ENCODE measurements at places on chromosomes 5 and 9.

- DNase-seq = no peak
Observed at GRCh38 chr9:2418619-2419018, 203.0 kb upstream of the VLDLR start.

GRCh38 chr9:72539824-72540347 is 18.5 kb downstream of the TMC1 start:
- DNase-seq = no peak

- DNase-seq = peak; percentile 70
Observed at GRCh38 chr5:60945813-60946187, 795 bp downstream of the NDUFAF2 start.

DNA sequence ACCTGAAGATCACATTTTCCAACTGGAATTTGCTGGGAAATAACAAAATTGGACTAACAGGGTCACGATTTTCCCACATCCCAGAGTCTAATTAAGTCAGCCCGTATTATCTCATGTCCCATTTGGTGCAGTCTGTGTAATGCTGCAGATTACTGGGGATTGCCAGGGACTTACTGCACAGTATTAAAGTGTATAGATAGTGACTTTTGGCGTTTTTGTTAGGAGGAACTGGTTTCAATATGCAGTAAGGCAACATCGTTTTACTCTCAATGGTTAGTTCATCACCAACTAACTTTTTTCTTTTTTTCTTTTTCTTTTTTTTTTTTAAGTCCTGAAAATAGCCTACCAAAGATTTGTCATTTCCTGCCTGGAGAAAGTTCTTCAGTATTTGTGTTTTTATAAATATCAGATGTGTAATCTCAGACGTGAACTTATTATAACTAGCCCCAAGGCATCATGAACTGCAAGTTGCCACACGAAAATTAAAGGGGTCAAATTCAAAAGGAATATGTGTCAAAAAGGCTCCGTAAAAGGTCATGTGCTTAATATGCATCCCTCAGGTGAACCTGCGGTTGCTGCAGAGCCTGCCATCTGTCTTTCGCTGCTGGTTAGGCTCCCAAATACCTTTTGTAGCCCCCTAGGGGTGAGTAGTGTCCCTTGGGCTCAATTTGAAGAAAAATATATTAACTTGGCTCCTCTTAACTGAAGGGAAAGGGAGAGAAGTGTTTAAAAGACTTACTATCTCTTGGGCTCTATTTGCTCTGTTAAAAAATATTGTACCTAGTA is 176.7 kb upstream of the ADAMTSL1 start:
- no peak for DNase-seq

GRCh38 chr9:136742591-136743391 is at the start of gene LCN10:
TSS of gene LCN10 (minus strand) at chr9:136742940. CDS start at chr9:136742903, 37 bp downstream.
- no peak for DNase-seq

DNA sequence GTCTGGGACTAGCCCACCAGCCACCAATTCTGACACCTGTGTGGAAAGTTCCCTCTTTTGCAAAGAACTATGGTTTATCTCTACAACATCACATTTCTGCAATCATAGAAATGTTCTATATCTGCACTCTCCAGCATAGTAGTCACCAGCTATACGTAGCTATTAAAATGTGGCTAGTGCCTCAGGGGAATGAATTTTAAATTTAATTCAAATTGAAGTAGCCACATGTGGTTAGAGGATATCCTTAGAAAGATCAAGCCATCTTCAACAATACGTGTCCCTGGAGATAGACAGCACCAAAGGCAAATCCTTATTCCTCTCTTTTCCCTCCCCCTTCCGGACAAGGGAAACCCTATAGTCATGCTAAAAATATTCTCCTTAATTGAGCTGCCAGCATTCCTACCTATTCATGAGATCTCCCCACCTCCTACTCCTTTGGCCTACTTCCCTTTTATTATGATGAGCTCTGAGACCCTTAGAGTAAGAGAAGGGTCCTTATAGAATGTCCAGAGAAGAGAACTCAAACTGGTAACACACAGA is 11.1 kb downstream of the LCP2 start:
- DNase-seq = no peak

GRCh38 chr5:172044631-172045314 is 38.3 kb upstream of the FBXW11 start:
- DNase-seq = peak; percentile 28

DNA sequence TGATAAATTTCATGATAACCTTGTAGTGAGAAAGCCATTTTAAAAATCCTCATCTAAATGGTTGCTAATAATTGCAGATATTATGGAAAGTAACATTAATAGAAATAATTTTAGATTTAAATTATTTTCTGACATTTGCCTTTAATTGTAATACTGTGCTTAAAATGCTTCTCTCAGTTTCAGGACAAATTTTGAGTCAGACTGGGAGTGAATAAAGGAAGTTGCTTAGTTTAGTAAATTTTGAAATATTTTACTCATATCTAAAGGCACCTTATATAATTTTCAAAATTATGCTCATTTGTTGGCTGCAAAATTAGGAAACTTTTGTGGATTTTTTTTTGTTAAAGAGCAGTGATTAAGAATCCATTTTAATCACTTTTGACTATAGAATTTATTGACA is 93.8 kb downstream of the CSNK1G3 start:
- DNase-seq = no peak

DNA sequence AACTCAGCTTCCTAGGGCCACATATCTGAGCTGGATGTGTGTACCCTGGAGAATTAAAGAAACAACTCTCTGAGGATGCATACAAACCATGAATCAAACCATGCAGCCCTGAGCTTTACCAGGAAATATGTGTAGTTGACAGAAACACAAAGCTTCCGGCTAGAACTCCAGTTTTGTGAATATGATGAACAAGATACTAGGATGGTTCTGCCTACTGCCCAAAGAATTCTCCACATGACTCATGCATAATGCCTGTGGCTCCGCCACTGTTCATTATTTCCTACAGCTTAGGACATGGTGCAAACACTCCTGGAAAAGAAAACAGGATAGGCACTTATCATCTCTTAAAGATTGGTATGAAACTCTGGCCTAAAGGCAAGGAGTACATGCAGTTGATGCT is 343.4 kb downstream of the DNAH5 start:
- no peak for DNase-seq

DNA sequence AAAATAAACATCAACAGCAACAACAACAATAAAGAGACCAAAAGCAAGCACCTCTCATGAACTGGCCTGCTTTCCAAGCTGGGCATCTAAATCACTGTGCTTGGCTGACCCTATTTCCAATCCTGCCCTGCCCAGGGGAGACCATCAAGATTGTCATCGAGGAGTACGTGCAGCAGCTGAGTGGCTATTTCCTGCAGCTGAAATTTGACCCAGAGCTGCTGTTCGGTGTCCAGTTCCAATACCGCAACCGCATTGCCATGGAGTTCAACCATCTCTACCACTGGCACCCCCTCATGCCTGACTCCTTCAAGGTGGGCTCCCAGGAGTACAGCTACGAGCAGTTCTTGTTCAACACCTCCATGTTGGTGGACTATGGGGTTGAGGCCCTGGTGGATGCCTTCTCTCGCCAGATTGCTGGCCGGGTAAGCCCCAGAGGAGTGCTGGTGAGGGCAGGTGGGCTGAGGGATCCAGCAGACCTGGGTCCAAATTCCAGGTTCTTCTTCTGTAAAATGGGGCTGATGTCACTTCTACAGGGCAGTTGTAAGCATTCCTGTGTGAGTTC is 15.6 kb downstream of the PTGS1 start:
- no peak for DNase-seq

- DNase-seq = no peak
Observed at GRCh38 chr5:149658299-149658698, 71.8 kb upstream of the PPARGC1B start.

DNA sequence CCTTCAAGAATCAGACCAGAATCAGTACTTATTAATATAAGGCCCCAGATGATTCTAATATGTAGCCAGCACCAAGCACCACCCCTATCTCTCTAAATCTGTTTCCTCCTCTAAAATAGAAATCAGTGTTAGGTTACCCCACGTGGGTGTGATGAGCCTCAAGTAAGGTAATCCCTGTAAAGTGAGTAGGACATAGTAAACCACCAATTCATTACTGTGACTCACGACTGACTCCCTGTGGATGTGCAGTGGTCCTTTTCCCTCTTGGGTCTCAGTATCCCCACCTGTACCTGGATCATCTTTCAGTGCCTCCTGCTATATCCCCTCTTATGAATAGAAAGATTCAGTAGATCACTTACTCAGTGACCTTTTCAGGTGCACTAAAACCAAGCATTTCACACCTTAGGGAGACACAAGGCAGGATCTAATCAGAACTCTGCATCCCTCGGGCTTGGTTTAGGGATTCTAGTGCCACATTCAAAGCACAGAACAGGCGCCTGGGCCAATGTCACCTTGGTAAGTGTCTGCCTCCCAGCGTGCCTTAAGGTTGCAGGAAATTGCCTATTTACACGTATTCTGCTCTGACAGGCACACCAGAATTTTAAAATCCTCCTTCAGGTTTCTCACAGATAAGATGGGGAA is 12.2 kb upstream of the ALDH1B1 start:
- no peak for DNase-seq

GRCh38 chr9:38363589-38363925 is 28.9 kb upstream of the ALDH1B1 start:
- DNase-seq = no peak

DNA sequence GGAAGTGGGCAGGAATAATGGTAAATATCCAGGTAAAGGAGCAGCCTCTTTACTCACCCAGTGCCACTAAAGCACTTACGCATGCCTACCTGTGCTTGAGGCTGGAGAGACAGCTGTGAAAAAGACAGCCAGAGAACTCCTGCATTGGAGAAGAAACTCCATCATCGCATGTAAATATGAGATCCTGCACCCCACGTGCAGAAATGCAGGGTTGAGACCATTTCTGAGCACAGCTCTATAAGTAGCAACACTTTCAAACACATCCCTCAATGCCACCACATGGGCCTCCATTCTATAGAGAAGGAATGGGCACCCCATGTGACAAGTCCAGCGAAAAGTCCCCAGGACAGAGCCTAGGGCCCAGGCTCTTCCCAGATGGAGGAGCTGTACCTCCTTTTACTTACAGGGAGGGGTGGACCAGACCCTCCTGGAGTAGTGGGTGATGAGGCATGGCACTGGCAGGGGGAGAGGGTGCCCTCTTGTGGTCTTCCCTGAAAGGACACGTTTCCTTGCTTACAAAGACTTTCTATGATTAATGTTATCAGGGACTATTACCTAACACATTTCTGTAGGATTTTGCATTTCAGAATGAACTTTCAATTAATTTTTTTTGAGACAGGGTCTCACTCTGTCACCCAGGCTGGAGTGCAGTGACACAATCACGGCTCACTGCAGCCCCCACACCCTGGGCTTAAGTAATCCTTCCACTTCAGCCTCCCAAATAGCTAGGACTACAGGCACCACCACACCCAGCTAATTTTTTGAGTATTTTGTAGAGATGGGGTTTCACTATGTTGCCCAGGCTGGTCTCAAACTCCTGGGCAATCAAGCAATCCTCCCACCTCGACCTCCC is 55.3 kb upstream of the IL17B start:
- peak; percentile 73 for DNase-seq

GRCh38 chr5:884345-885126 is 8.1 kb downstream of the BRD9 start:
- DNase-seq = no peak

DNA sequence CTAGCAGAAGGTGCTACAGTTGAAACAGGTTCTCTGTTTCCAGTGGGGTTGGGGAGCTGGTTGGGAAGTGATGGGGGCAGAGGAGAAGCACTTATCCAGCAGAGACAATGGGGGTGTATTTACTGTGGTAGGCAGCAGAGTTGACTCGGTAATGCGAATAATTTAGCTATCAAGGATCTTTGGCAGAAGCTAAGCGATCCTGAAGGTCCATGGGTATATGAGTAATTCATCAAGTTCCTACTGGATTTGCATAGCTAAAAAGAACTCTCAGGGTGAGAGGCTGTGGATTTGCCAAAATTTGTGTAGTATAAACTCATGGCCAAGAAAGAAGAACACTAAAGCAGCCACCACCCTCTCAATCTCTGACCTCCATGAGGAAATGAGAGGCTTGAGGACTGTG is 61.2 kb upstream of the EGFLAM start:
- DNase-seq = no peak

DNA sequence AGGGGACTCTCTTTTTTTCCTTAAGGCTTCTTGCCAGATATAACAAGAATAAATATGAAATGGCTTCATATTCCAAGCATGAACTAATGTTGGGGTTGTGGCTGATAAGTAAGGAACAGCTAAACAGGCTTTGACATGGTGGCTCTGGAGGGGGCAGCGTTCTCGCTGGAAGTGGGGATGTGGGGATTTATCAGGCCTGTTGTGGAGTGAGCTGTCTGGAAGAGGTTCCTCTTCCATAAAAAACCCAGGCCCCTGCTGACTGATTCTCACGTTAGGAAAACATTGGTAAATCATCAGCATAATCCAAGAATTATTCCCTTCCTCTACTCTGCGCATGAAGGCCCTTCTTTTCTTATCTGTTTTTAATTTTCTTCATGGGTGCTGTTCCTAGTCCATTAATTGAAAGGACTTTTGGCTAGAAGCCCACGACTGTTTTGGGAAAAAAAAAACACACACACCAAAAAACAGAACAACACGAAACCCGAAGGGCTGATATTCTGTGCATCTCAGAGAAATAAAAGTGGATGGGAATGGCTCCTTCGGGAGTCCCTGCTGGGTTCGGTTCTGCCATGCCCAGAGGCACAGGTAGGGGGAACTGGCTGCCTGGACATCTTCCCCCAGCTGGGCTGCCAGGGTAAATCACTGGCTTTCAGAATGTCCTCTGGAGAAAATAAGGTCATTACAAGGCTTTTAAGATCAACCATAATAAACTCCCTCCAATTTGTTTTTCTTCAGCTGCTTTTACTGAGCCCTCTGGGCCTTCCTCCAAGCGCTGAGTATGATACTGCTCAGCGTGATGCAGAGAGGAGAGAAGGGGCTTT is 297.0 kb downstream of the SLIT3 start:
- no peak for DNase-seq

- no peak for DNase-seq
Observed at GRCh38 chr9:75372499-75373268, 284.4 kb downstream of the OSTF1 start.

- DNase-seq = peak; percentile 91
Observed at GRCh38 chr9:133532937-133533668, 1.4 kb upstream of the ADAMTSL2 start.
